ENCODE measurements at places on chromosomes 2 and 18.
A peak's percentile ranks its signal among the peaks of the same experiment; 100 is the strongest.

- no peak for DNase-seq
Measured at GRCh38 chr2:43294973-43295603, 68.7 kb upstream of the ZFP36L2 start.

DNA sequence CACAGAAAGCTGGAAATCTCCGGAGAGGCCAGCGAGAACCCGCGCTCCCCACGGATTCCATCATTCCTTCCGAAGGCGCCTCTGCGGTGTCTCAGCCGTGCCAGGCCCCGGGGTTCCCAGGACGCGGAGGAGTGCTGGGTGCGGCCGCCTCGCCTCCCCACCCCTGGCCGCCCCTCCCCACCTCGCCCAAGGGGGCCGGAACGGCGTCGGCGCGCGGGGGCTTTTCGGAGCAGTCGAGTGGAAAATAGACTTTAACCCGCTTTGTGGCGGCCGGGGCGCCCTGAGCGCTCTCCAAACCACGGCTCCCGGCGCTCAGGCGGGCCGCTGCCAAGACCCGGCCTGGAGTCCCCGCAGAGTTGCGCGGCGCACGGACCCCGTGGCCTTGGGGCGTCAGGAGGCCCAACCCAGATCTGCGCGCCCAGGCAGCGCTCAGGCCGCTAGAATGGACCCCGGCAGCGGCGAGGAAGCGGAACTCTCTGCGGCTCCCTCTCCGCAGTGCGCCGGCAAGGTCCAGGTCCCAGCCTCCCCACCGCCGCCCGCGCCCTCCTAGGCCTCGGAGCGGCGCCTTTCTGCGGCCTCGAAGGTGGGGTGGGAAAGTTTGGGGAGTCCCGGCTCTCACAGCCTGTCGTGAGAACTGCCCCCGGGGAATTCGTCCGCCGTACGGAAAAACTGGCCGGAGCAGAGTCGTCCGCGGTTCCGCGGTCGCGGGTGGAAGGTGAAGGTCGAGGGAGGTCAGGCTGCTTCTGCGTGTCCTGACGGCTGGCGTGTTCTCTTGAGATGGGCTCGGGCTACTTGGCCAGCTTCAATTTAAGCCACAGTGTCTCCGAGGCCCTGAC, 1.2 kb upstream of the EMX1 start:
- DNase-seq = no peak

- DNase-seq = no peak
Measured at GRCh38 chr18:9870431-9871008, 15.3 kb upstream of the TXNDC2 start.

DNA sequence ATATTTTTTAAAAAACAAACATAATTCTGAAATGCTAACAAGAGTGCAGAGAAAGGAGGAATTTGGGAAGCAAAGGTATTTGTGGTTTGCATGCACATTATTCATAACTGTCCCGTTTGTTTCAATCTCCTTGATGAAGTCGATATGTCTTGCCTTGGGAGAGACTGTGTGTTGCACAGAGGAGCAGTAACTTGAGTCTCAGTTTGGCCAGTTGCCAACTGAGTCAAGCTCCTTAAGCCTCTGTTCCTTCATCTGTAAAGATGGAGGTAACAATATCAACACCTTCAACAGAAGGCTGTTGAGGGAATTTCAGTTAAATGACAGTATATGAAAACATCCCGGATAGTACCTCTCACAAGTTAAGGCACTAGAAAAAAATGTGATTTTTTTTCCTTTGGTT, 226.2 kb downstream of the ASXL3 start:
- DNase-seq = no peak

GRCh38 chr2:177058747-177059146, 153.8 kb upstream of the HNRNPA3 start:
- no peak for DNase-seq

GRCh38 chr2:180707884-180708205, 272.6 kb upstream of the UBE2E3 start:
- DNase-seq = peak; percentile 34

- no peak for DNase-seq
Measured at GRCh38 chr2:96681540-96681939, 39.0 kb downstream of the FER1L5 start.

DNA sequence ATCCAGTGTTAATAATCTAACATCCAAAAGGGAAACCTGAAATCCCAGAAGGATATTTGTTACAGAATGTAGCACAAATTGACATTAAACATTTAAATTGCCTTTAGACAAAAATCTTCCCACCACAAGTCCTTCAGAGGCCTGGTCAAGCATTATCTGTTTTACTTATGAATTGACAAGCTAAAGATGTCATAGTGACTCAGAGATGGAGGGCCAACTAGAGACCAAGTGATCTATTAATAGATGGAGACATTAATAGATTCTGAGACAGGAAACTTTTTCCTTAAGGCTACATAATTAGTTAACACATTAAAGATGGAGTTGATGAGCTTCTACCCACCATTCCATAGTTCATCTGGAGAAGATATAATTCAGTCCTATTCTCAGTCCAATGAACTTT, 526.2 kb downstream of the IRS1 start:
- no peak for DNase-seq

- no peak for DNase-seq
Measured at GRCh38 chr2:241356871-241357260, 781 bp downstream of the FARP2 start.

DNA sequence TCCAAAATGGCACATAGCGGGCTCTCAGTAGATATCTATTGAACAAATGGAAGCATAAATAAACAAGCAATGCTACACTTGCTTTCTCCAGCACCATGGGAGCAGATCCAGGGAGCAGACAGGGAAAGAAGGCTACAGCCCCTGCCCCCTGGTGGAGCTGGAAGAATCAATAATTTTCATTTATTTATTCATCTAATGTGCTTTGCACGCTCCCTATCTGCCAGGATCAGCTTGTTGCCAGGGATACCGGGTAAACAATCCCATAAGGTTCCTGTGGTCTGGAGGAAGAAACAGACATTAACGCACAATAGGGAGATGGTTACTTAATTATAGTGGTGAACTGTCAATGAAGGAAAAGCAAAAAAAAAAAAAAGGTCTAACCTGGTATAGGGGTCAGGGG, 40.1 kb upstream of the CLASP1 start:
- DNase-seq = no peak

DNA sequence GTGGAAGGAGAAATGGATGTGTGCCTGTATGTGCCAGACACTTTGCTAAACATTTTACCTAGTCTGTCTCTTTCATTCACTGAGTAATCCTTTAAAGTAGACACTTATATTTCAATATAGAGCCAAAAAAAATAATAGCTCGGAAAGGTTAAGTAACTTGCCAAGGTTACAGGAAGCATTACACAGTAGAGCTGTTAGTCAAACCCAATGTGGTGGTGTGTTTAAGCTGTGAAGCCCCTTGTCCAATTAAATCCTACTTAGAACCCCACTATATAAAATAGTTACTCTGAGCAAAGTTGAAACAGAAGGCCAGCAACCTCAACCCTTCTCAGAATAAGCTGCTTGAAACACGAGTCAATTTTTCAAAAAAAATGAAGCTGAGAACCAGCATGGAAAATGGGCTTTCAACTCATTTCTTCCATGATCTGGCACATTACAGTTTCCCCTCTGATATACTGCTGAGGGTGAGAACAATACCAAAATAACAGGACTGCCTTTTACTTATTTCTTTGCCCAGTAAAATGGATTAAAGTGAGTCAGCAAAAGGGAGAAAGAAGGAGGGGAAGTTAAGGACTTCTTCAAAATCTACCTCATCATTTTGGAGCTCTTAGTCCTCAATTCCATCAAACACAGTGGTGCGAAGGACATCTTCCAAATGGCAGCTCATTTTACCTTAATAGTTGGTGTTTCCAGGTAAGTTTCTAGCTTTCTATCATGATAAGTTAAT, 7.9 kb downstream of the RDH14 start:
- no peak for DNase-seq

GRCh38 chr2:9655441-9656269, 24.9 kb upstream of the YWHAQ start:
- peak; percentile 47 for DNase-seq

DNA sequence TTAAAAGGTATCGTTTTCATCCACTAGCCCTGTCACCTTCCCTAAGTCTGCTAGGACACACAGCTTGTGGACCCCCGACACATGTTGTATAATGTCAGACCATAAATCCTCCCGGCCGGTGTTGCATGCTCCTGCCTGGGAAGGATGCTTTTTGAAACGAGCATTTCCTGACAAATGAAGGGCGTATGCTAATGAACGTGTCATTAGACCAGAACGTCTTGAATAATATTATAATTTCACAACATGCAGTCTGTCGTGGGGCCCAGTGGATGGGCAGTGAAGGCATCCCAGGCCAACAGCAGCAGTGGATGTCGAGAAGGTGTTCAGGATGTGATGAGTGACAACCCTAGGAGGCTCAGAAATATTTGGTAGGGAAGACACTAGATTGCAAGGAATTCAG, 7.5 kb downstream of the CHRNA1 start:
- no peak for DNase-seq

- no peak for DNase-seq
Measured at GRCh38 chr2:47226132-47226922, 71.2 kb upstream of the STPG4 start.

DNA sequence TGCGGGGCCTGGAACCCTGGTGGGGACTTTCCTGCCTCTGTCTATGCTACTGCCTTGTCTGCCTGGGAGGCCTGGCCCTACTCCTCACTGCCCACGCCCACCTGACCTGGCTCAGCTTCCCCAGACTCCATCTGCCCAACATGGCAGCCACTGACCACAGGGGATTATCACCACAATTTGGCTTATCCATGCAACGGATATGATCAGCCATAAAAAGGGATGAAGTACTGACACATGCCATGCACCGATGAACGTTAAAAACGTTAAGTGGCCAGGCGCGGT, 5.9 kb upstream of the KCNF1 start:
- no peak for DNase-seq

DNA sequence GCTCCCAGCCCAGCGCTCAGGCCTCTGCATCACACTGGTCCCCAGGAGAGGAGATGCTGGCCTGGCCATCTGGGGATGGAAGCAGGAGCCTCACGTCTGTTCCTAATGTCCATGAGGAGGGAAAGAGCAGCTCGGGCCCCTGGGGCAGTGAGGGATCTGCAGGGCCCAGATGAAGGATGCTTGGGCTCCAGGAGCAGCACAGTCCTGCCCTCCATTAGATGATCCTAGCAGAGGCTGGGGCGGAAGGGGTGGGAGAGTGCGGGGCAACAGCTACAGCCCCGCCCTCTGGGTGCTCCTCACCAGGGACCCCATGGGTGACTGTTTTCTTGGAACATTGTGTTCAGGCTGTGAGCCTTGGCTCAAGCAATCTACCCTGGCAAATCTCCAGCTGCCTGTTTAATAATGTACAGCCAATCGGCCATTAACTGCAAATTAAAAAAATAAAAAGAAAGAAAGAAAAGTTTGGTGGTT, 49.7 kb downstream of the TNS1 start:
- no peak for DNase-seq

- DNase-seq = no peak
Measured at GRCh38 chr2:20148923-20149702, 75.8 kb downstream of the SDC1 start.

DNA sequence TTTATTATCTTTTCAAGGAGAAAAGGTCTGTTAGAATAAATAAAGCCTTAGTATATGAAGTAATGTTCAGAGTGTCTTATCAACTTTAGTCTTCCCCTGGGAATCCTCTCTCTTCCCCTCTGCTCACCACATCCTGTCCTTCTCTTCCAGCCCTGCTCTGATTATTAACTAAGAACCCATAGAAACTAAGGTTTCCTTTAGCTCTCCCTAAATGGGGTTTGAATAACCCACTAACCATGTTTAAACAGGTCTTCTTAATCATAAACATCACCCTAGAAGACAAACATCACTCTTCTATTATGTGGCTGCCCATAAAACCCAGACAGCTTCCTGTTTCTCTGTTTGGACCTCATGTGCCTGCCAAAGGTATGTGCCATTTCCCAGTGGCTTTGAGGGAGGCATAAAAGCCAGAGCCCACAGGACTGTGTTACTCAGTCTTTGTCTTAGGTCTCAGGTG, 50.1 kb downstream of the SLC14A1 start:
- DNase-seq = peak; percentile 83

- no peak for DNase-seq
Measured at GRCh38 chr18:44627280-44627679, 53.4 kb upstream of the SETBP1 start.

DNA sequence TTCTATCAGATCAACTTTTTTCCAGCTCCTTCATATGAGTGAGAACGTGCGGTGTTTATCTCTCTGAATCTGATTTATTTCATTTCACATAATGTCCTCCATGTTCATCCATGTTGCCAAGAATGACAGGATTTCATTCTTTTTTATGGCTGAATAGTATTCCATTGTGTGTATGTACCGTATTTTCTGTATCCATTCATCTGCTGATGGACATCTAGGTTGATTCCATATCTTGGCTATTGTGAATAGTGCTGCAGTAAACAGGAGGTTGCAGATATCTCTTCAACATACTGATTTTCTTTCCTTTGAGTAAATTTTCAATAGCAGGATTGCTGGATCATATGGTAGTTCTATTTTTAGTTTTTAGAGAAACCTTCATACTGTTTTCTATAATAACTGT, 388.5 kb downstream of the DCDC2C start:
- no peak for DNase-seq

DNA sequence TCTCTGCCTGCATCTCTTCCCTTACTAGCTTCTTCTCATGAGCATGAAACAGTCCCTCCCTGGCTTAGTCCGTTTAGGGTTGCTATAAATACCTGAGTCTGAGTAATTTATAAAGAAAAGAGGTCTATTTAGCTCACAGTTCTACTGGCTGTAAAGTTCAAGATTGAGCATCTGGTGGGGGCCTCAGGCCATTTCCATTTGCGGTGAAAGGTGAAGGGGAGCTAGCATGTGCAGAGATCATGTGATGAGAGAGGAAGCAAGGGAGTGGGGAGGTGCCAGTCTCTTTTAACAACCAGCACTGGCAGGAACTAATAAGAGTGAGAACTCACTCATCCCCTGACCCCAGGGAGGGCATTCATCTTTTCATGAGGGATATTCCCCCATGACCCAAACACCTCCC, 26.8 kb downstream of the RHBDD1 start:
- no peak for DNase-seq

- DNase-seq = no peak
Measured at GRCh38 chr18:9901377-9901776, 12.4 kb upstream of the VAPA start.

GRCh38 chr18:63253428-63254372, 65.9 kb downstream of the BCL2 start:
- DNase-seq = peak; percentile 61

- no peak for DNase-seq
Measured at GRCh38 chr2:223214394-223215253, 162.6 kb downstream of the KCNE4 start.

DNA sequence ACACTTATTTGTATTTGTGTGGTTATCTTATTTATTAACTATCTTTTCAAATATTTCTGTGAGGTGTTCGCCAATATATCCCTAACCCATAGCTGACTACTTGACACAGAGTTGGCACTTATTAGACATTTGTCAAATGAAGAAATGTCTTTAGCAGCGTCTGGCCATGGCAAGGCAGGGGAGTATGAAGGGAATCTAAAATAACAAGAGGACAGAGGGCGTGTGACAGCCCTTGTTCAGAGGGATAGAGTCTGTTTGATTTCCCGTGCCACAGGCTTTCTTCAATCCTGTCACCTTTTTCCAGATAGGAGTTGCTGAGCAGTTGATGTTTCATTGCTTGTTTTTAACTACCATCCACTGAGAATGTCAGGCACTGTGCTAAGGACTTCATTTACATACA, 53.6 kb upstream of the SLC39A10 start:
- DNase-seq = no peak

- DNase-seq = no peak
Measured at GRCh38 chr2:230335864-230336506, 9.0 kb downstream of the SP140L start.

GRCh38 chr2:196384729-196385128, 213.4 kb upstream of the STK17B start:
- DNase-seq = no peak

- no peak for DNase-seq
Measured at GRCh38 chr18:2883076-2883735, 36.4 kb downstream of the EMILIN2 start.

- no peak for DNase-seq
Measured at GRCh38 chr2:136828774-136829173, 63.4 kb downstream of the THSD7B start.

Data from COLO829 (cell line).